ENCODE measurements at places on chromosomes 2 and 18. TPM values are rescaled to one million over a fixed set of nuclear protein-coding genes. Genes with fewer than 3 reads are reported as not detected.

Gene CD207
- 0.33 TPM for total RNA-seq

- DNase-seq: no peak
Observed at GRCh38 chr2:196504788-196505187, 134.7 kb upstream of the CCDC150 start.

DNA sequence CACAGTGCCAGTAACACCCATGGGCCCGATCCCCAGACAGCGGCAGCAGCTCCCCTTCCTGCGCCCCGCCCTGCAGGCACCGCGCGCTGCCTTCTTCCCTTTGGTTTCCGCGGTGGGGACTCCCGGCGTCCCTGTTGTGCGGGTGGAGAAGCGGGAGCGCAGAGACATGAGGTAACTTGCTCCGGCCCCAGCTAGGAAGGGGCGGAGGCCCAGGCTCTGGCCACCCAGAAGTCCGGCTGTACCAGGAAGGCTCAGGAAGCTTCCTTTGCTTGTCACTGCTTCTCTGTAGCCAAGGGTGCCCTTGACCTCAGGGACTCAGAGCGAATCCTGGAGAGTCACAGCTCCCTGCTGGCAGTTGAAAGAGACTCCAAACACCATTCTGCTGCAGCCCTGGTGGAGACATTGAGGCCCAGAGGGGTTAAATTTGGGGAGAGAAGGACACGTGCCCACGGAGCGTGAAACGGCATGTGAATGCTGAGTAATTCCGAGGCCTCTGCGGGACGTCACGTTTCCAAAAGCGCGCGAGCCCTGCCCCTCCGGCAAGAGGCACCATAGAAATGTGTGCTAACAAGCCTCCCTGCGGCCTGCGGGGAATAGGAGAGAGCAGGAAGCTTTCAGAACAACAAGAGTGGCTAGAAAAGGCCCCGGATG lies 6.7 kb upstream of the ADCY3 start:
- no peak for DNase-seq

Gene CYRIA
- 10.8 TPM for total RNA-seq

Gene KCNG2
- total RNA-seq: not detected

Gene RASGRP3
- 3.7 TPM for total RNA-seq

DNA sequence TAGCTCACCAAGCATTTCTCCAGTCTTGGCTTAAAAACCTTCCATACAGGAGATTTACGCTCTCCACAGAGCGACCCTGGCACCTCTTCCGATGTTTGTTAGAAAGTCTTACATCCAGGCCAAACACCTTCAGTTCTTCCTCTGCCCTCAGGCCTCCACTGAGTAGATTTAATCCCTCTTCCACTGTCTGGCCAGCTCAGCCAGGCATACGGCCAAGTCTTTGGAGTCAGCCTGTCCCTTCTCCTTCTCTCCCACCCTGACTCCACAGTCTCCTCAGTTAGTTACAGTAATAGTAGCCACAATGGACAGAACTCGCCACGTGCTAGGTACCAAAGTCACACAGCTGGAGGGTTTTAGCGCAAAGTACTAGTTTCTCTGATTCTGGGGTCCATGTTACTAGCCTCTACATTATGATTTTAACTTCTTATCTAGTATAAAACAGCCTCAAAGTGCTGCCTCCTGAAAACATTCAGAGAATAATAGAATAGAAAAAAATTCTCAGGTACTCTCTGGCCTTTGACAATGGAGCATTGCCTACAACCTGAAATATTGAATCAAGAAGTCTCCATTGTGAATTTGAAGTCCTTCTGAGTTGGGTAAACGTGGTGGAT lies 39.5 kb downstream of the THNSL2 start:
- no peak for DNase-seq

DNA sequence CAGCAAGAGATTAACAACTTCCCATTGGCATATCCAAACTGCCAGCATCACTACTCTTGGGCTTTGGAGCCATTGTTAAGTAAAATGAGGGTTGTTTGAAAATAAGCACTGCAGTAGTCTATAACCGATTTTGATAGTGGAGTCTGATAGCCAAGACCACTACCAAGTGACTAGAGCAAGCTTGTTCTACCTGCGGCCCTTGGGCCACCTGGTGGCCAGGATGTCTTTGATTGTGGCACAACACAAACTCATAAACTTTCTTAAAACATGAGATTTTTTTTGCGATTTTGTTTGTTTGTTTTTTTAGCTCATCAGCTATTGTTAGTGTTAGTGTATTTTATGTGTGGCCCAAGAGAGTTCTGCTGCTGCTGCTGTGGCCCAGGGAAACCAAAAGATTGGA lies 11.0 kb downstream of the UBE2E3 start:
- no peak for DNase-seq

- no peak for DNase-seq
Observed at GRCh38 chr2:216508229-216508628, 9.6 kb downstream of the RPL37A start.

GRCh38 chr2:140841141-140841540 lies 1289.7 kb downstream of the LRP1B start:
- no peak for DNase-seq

- DNase-seq: no peak
Observed at GRCh38 chr2:61575447-61575859, 37.3 kb upstream of the XPO1 start.

DNA sequence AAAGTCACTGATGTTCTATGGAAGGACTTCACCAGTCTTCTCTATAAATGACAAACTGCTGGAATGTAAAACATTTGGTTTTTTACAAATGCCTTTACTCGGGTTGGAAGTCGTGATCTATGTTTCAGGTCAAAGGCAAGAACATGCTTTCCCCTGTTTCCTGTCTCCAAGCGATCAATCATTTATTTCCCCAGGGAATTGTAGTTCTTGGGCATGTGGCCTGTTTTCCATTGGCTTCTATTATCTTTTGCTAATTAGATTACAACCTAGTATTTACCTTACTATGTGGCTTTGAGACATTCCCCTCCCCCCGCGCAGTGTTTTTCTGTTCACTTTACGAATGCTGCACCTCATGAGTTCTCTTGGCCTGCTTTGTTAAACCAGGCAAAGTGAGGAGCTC lies 684.2 kb downstream of the EPHA4 start:
- no peak for DNase-seq

Gene OBSL1
- 123 TPM for total RNA-seq

DNA sequence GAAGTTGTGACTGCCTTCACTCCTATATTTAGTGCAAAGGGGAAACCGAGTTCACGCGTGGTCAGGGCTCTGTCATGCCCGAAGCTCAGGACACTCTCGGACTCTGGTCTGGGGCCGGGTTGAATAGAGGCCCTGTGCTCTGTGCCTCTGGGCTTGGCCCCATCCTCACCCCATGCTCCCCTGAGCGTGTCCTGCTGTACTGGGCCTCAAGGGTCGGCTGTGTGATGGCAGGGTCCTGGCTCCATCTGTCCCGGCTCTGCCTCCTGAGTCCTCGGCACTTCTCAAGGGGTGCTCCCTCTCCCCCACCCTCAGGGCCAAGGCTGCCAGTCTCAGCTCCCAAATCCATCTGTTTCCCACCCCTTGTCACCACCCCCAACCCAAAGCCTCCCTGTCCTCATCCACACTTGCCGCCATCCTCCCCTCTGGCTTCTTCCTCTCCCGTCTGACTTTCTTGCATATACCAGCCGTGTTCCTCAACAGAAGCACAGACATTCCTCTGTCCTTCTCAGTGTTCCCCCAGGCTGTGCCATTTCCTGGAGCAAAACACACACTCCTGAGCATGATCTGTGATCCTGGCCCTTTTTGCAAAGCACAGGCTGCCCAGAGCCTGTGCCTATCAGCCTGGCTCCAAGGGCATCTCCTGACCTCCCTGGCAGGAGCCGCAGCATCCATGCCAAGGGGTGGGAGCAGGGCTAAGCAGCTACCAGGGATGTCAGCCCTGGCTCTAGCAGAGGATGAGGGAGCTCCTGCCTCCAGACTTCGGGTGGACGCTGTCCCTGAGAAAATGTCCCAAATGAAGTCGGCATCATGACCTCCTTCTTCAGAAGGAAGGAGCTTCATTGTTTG lies 64.2 kb upstream of the OTOS start:
- DNase-seq: no peak

- DNase-seq: no peak
Observed at GRCh38 chr2:160695402-160696086, 201.9 kb upstream of the RBMS1 start.

- no peak for DNase-seq
Observed at GRCh38 chr2:108029496-108029895, 43.2 kb downstream of the SLC5A7 start.

DNA sequence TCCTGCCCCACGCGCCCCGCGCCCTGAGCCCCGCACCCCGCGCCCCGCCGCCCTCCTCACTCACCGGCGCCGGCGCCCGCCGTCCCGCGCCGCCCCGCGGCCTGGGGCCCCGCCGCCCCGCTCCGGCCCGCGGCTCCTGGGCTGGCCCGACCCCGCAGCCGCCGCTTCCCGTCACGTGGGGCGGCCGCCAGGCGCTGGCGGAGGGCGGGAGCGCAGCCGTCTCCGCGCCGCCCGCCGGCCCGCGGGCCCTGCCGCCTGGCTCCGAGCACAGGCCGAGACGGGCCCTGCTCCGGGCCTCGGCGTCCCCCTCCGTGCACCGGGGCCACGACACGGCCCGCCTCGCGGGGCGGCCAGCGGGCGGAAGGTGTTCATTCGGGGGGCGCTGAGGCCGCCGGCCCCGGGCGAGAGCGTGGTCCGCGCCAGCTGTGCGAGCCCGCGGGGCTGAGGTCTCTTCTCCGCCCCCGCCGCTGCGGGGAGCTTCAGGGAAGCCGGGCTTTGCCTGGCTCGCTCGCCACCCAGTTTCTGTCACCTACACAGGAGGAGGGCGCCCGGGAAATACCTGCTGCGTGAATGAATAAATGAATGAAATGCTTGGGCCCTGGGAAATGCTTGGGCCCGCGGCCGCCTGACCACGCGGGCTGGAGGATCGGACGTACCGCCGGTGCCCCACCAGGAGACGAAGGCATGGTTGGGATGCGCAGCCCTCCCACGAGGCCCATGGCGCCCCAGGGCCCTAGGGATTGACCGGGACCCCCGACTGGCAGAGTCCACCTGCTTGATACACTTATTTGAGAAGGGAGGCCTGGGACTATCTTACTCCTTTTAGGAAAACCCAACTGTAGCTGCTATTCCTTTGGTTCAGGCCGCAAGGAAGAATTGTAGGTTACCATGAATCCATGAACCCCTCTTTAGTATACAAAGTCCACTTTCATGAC lies at the start of gene TGFBRAP1:
TSS of gene TGFBRAP1 (minus strand) at position 175 of the 935 bp plus-strand sequence. CDS start 21,434 bp downstream, outside the sequence.
- no peak for DNase-seq

DNA sequence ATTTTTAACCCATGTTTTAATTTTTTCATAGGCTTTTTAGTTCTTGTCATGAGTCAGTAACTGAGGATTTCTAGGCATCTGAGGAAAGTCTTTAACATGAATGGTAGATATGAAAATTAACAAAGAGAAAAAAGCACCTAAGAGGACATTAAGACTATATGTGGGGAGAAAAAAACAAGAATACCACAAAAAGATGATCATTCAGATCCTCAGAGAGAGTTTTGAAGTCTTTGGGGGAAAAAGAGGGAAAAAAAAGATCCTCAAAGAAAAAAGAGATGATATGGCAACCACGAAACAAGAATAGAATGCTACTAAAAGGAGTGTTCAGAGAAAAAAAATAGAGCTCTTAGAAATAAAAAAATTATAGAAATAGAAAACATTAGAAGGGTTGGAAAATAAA lies 8.1 kb downstream of the DRC1 start:
- no peak for DNase-seq

DNA sequence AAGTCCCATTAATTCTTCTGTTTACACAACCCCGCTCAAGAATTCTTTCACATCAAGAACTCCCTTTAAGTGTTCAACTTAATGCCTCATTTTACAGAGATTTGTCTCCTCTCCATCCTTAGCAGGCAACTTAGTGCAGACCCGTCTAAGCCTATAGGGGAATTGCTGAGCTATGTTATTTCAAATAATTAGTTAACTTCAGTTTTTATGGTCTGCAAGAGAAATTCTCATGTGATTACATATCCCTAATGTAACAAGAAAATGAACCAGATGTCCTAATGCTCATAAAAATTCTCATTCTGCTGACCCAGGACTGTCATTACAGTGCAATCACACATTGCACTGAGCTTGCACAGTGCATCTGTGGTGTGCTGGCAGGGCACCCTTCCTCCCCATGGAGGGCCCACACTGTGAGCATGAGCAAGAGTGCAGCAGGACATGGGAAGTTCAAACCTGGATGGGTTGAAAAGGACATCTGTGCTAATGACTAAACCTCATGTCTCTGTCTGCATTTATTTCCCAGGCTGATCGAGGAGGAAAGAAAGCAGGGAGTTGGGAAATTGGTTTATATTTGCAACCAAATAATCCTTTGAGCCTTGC lies 97.1 kb downstream of the COL5A2 start:
- DNase-seq: no peak

GRCh38 chr2:159445307-159445706 lies 158.8 kb upstream of the WDSUB1 start:
- DNase-seq: no peak

Gene OTOF
- 0.13 TPM for total RNA-seq

GRCh38 chr2:162075689-162076132 lies 1.7 kb upstream of the DPP4 start:
- DNase-seq: no peak

- no peak for DNase-seq
Observed at GRCh38 chr2:170332676-170333402, 154.9 kb downstream of the MYO3B start.

GRCh38 chr18:55003695-55004094 lies 44.4 kb upstream of the CCDC68 start:
- no peak for DNase-seq

GRCh38 chr18:12308386-12309100 lies 502 bp downstream of the TUBB6 start:
- peak; percentile 97 for DNase-seq

DNA sequence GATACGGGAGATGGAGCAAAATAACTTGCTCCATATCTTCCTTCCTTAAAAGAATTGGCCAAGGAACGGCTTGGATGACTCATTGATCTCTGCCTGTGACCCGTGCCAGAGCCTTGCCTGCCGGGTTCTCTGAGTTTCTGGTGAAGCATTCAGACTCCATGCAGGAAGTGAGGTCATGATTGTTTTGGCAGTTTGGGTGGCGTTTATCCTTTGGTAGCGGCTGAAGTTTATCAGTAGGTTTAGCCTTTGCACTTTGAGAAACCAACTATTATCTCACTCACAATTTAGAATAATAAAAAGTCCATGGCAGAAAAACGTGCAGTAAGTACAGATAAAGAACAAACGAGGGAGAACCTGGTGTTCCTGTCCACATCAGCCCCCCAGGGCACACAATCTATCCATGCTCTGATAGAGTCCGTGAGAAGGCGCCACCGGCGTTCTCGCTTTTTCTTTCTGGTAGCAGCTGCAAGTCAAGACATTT lies 15.0 kb upstream of the CTAGE1 start:
- peak; percentile 93 for DNase-seq

Gene GCG
- total RNA-seq: not detected

DNA sequence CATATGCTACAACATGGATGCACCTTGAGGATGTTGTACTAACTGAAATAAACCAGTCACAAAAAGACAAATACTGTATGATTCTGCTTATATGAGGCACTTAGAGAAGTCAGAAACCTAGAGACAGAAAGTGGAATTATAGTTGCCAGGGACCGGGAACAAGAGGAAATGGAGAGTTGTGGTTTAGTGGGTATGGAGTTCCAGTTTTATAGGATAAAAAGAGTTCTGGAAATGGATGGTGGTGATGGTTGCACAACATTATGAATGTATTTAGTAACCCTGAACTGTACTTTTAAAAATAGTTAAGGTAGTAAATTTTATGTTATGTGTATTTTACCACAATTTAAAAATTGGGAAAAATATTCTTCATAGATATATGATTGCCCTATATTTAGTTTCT lies 97.7 kb downstream of the DPP4 start:
- DNase-seq: no peak

- no peak for DNase-seq
Observed at GRCh38 chr2:161952783-161953191, 121.2 kb downstream of the DPP4 start.

Gene ZNF804A
- total RNA-seq: not detected
